ENCODE measurements at places on chromosomes 5 and 9. TPM values are rescaled to one million over a fixed set of nuclear protein-coding genes. Genes with fewer than 3 reads are reported as not detected.
A peak's percentile ranks its signal among the peaks of the same experiment; 100 is the strongest.

GRCh38 chr9:27157097-27157496 is 48.1 kb downstream of the TEK start:
- no peak for DNase-seq

DNA sequence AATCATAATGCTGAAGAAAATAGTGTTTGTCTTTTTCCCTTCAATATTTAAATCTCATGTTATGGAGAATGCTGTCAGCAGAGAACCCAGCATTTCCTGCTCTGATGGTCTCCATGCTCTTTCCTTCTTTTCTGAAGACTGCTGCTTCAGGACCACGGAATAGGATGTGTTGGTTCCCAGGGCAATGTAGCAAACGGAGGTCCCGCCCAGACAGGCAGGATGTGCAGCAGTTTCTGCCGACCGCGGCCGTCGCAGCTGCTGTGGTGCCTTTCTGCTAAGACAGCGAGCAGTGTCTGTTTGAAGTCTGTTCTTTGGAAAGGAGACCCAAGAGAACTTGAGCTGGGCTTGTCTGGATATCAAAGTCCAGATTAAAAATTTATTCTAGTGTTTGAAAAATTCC is 654.3 kb downstream of the CCDC171 start:
- DNase-seq: no peak

GPSM1 gene
- polyA plus RNA-seq: 1.1 TPM

DNA sequence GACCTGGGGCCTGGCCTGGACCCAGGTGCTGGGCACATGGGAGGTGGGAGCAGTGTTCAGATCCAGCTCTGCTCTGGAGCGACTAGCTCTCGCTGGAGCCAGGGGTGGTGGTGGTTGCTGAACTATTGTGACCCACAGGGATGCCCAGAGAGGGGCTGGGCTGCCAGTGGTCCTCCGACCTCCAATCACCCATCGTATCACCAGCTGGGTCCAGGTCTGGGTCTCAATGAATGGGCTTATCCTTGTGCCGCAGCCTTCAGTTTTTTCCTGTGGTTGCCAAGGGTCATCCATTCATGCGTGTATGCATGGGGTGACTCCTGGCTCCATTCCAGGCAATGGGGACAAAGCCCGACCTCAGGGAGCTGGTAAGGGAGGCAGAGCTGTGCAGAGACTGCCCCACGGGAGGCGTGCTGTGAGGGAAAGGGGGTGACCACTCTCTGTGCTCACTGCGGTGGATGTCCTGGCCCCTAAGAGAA is 68.6 kb upstream of the RNF130 start:
- peak; percentile 22 for DNase-seq

DNA sequence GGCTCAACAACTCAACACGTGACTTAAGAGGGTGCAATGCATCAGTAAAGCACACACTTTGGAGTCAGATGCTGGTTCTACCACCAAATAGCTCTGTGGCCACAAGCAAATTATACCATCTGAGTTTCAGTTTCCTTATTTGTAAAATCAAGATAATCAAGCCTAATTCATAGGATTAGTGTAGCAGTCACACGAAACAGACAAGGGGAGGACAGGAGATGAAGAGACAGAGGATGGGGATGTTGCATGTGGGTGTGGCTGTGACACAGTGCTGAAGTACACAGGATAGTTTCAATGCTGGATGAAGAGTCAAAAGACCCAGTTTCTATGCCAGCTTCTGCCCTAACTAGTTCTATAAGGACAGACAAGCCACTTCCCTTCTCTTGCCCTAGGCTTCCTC is 60.2 kb downstream of the SPOCK1 start:
- no peak for DNase-seq

DNA sequence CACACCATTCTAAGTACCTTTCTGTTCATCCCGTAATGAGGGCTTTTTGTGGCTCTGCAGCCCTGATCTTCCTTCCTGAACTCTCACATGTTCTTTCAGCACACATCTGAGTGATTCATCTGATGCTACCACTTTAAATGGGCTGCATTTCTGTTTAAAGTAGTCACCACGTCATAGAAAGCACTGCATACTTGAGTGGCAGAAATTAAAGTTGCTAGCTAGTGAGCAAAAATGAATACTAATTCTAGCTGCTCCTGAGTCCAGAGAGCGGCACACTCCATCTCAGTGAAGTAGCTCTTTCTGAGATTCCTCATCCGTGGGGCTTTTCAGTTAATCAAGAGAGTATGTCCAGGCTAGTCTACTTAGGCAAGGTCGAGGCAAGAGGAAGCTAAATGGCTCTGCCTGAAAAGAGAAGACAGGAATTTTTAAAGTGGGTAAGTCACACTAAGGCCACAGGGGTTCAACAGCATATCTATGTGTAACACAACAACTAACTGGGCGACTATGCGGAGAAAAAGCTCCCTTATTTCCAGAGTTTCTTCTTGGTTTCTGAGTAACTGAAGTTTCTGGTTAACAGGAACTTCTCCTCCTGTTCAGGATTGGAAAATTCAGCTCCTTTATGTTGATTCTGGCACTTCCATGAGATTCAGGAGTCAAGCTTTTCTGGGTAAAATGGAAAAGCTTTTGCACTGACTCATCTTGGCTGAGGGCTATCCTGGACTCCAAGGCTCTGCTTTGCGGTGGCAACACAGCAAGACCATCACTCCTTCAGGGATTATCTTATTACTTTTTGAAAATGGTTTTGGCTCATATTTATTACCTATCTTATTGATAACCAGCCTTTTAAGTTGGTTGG is 109.5 kb downstream of the TAF11L14 start:
- DNase-seq: no peak

PPP1R26 gene
- 1.5 TPM for polyA plus RNA-seq

DNA sequence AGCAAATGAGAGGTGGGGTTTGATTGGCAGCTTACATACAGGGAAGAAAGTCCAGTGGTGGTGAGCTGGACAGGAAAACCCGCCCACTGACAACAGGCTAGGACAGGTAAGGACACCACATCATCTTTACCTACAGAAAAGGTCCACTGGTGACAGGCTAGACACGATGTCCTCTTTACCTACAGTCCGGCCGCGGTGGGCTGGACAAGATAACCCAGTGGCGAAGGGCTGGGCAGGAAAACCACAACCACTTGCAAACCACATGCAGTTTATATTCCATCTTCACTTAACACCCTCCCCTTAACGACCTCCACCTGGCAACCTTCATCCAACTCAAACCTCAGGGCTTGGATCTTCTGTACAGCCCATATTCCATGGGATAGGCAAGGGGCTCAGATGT is 5.0 kb upstream of the NIPAL4 start:
- no peak for DNase-seq

CAMK4 gene
- polyA plus RNA-seq: 1.2 TPM

DNA sequence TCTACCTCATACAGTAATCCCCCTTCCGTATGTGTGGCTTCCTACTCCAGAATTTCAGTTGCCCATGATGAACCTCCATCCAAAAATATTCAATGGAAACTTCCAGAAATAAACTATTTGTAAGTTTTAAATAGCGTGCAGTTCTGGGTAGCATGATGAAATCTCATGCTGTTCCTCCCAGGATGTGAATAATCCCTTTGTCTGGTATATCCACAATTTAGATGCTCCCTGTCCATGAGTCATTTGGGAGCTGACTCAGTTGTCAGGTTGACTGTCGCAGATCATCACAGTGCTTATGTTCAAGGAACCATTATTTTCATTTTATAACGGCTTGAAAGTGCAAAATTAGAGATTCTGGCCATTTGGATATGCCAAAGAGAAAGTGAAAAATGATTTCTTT is 290.1 kb upstream of the CDH9 start:
- DNase-seq: no peak

OBP2B gene
- polyA plus RNA-seq: not detected

DNA sequence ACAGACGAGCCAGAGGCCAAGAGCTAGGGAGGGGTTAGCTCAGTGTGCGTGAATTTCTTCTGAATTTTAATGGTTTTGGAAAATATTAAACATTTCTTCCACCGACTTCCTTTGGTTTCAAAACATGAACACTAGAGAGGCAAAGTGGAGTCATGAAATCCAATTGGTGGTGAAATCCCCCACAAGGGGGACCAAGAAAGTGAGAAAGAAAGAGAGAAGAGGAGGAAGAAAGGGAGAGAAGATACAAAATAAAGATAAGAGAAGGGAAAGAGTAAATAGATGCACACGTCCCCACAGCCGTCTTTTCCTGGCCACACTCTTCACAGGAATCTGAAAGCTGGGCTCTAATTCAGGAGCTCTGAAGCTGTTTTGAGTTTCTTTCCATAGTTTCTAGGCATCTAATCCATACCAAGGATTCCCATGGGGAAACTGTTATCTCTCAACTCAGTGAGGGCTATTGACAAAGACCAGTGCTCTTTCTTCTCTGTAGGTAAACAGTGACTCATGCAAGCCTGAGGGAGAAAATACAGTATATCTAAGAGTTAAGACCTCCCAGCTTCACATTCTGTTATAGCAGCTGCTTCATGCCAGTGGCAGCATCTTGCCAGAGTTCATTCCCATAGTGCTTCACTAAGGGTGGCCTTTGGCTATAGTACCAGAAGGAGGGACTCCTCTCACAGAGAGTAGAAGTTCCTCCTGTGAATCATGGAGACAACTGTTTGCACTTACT is 115.8 kb upstream of the LIFR start:
- DNase-seq: no peak

SLC36A2 gene
- not detected for polyA plus RNA-seq

IFNE gene
- not detected for polyA plus RNA-seq

SOWAHA gene
- polyA plus RNA-seq: 1.3 TPM

HACD4 gene
- polyA plus RNA-seq: 0.31 TPM

GRCh38 chr5:92019376-92019990 is 636.4 kb upstream of the ARRDC3 start:
- DNase-seq: no peak

- no peak for DNase-seq
These were observed 74.0 kb downstream of the GNAQ start for GRCh38 chr9:77957652-77958051.

- DNase-seq: no peak
These were observed 312.1 kb downstream of the CDH12 start for GRCh38 chr5:22541037-22541436.

DNA sequence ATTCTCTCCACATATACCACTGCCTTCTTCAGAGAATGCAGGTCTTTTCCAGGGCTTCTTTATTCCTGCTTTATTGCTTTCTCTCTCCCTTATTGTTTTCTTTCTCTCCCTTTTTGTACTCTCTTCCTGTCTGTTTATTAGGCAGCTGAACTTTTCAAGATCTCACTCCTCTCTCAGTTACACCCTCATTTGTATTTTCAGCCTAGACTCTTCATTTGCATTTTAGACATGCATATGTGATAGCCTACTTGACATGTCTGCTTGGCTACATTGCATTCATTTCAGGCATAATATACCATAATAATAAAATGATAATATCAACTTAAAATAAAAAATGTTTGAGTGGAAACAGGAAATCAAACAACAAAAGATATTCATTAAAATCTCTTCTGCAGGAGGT is 377.9 kb upstream of the TNC start:
- no peak for DNase-seq

DNA sequence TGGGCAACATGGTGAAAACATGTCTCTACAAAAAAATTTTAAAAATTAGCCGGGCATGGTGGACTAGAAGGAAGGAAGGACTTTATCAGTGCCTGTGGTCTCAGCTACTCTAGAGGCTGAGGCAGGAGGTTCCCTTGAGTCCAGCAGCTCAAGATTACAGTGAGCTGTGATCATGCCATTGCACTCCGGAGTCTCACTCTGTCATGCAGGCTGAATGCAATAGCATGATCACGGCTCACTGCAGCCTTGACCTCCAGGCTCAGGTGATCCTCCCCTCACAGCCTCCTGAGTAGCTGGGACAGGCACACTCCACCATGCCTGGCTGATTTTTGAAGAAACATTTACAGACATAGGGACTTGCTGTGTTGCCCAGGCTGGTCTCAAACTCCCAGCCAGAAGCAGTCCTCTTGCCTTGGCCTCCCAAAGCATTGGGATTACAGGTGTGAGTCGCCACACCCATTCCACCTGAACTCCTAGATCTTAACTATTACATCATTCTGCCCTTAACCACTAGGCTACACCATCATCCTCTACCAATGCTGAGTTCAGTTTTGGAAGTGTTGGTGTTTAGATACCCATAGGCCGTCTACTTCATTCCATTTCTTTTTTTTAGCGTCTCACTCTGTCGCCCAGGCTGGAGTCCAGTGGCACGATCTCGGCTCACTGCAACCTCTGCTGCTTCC is 2.0 kb upstream of the URM1 start:
- DNase-seq: no peak

GRCh38 chr9:87062746-87063145 is 115.4 kb upstream of the GAS1 start:
- no peak for DNase-seq

DNA sequence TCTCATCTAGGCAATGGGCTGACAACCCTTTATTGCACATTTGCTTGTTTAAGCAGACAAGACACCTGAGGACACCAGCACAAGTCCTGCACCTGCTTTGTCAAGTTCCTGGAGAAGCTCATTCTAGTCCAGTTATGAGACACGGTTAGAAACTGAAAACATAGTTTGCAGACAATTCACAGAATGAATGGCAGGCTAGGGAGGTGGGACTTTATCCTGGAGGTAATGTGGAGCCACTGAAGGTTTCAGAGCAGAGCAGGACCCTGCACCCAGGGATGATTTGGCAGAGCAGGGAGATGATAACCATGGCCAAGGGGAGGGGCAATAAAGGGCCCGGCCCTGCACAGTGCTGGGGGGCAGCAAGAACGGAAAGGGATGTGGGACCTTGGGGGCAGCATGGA is 50.7 kb upstream of the SLC25A51 start:
- no peak for DNase-seq

- no peak for DNase-seq
These were observed 95.6 kb downstream of the PALM2AKAP2 start for GRCh38 chr9:109875495-109876129.

DNA sequence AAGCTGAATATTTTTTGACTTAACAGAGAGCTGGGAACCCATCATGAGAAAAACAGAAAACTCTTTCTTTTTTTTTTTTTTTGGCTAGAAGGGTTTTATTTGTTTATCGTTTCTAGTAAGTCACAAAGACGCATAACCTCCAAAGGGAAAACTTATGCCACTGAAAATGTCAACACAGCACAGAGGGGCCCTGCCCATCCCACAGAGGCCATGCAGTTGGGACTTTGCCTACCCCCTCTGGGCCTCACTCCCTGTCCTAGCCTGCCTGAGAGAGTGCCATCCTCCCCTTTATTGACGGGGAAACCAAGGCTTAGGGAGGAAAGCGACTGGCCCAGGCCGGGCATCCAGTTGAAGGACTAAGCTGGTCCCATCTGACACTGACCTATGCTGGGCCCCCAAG is 74.7 kb downstream of the VAV2 start:
- no peak for DNase-seq

GABRG2 gene
- polyA plus RNA-seq: not detected

DNA sequence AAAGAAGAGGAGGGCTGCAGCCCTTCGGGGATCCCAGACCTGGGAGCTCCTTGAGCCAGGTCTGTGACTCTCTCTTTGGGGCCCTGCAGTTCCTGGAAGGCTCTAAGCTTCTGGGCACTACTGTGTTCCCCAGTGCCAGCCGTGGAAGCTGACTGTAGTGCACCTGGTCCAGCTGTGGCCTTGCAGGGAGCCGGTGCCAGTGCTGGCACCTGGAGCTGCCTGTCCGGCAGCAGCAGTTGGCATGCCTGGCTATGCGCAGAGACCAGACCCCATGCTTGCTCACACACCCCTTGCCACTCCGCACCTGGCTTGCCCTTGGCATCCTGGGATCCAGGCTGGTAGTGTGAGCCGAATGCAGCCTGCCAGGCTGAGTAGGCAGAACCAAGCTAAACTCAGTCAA is 91.0 kb upstream of the PUM3 start:
- no peak for DNase-seq

HTR4 gene
- polyA plus RNA-seq: 0.20 TPM

GRCh38 chr5:111447099-111447498 is 65.2 kb downstream of the STARD4 start:
- no peak for DNase-seq

- DNase-seq: no peak
These were observed 104.1 kb downstream of the TTLL11 start for GRCh38 chr9:121989010-121989409.
